ENCODE measurements at places on chromosomes 1 and 21.
A peak's percentile ranks its signal among the peaks of the same experiment; 100 is the strongest.

DNA sequence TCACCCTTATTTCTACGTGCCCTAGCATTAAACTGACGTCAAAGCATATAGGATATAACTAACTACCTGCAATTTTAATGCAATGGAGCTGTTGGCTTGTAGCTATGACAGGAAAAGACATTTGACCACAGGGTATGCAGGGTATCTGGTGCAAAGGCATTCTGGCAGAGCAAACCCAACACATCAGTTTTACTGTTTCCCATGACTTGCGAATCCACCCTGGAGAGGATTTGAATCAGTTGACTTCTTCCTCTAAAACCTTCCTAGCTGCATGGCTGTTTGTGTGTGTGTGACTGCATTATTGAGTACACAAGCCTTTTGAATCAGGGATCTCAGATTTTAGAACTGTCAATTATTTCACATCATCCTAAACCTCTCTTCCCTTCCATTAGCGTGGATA lies 41.7 kb upstream of the SYT14 start:
- no peaks in the 10 kb centered on the region for H3K27me3 ChIP-seq
- no peak overlapping the region for H3K4me3 ChIP-seq
- peak; percentile 0 for DNase-seq
- peak overlapping the region; percentile 72 for H3K27ac ChIP-seq

DNA sequence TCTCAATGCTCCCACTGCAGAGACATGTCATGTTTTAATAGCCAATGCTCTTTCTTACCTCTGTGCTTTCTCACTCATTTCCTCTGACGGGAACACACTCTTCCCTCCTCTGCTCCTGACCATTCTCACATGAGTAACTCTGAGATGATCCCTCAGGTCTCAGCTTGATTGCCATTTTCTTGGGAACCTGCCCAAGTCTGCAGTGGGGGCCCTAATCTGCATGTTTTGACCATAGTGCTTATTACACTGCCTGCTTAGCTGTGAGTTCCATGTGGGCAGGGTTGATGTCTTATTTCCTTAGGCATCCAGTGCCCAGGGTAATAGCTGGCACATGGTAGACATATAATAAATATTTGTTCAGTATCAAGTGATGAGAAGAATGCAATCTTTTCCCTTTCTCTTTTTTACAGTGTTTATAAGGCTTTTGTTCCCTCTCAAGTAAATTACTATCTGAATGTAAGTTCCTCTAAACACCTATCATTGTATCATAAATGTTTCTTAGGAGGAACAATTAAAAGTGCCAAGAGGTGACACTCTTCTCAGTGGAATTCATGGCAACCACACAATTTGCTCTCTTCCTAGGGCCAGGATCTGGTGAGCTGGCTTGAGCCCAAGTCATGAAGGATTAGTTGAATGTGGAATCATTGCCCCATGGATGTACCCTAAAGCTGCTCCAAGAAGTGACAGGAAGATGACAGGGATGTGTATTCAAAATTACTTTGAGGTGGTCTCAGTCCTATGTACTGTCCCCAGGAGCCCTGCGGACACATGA lies 485.4 kb upstream of the USP24 start:
- H3K27ac ChIP-seq, result no peak overlapping the region
- no peak overlapping the region for H3K4me3 ChIP-seq
- H3K36me3 ChIP-seq, result no peaks in the 10 kb centered on the region
- no peaks in the 10 kb centered on the region for H3K27me3 ChIP-seq
- DNase-seq, result peak; percentile 13

DNA sequence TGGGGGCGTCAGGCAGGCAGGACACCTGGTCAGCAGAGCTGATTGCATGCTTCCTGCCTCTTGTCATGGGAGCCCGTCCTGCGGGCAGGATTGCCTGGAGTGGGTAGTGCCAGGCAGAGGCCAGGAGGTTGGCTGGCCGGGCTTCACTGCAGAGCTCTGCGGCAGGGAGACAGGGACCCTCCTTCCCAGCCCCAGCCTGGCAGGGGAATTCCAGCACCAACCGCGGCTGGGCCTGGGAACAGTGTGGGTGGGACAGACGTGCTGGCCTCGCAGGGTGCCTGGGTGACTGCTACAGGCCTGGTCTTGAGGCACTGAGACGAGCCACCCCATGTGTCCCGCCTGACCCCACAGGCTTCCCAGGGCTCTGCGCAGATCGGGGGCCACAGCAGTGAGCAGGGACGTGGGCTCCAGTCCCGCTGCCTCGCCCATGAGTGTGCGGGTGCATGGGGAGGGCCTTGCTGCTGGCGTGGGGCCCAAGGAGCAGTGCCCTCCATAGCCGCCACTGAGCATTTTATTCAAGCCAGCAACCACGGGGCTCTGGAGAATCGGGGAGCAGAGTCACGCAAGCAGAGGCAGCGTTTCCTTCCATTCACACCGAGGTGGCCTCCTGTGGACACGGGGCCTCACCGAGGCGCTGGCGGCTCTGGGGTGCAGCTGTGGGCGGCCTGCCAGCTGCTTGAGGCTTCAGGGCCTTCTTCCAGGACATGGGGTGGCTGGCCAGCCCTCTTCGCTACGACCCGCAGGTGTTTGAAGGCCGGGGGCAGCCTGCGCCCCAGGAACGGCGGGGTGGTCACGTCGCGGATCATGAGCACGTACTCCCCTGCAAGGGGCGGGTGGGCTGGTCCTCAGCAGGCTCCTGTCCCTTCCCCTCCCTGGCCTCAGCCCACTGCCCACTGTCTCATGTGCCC lies 70.3 kb downstream of the MORN1 start:
- H3K27me3 ChIP-seq, result peaks cover 48% of the 10 kb centered on the region
- H3K4me1 ChIP-seq, result peaks cover 68% of the 10 kb centered on the region
- H3K4me3 ChIP-seq, result no peak overlapping the region

- no peaks in the 10 kb centered on the region for H3K36me3 ChIP-seq
- H3K27ac ChIP-seq, result no peak overlapping the region
- H3K4me1 ChIP-seq, result no peaks in the 10 kb centered on the region
- peaks cover 17% of the 10 kb centered on the region for H3K27me3 ChIP-seq
- no peak for DNase-seq
Measured at GRCh38 chr1:115951560-115951959, 24.8 kb upstream of the SLC22A15 start.

GRCh38 chr1:15923241-15923640 lies 52.7 kb downstream of the ZBTB17 start:
- no peak overlapping the region for H3K4me3 ChIP-seq
- H3K36me3 ChIP-seq, result peaks cover 15% of the 10 kb centered on the region
- peak; percentile 23 for DNase-seq
- peaks cover 5% of the 10 kb centered on the region for H3K4me1 ChIP-seq
- no peaks in the 10 kb centered on the region for H3K27me3 ChIP-seq
- peak overlapping the region; percentile 67 for H3K27ac ChIP-seq

- no peaks in the 10 kb centered on the region for H3K36me3 ChIP-seq
- H3K4me1 ChIP-seq, result no peaks in the 10 kb centered on the region
- DNase-seq, result no peak
- no peak overlapping the region for H3K4me3 ChIP-seq
Measured at GRCh38 chr1:222247811-222248310, 300.0 kb downstream of the HHIPL2 start.

- no peak overlapping the region for H3K27ac ChIP-seq
- peaks cover 3% of the 10 kb centered on the region for H3K4me1 ChIP-seq
- DNase-seq, result no peak
- peaks cover 76% of the 10 kb centered on the region for H3K27me3 ChIP-seq
Measured at GRCh38 chr1:37765916-37766664, 1.2 kb upstream of the EPHA10 start.

DNA sequence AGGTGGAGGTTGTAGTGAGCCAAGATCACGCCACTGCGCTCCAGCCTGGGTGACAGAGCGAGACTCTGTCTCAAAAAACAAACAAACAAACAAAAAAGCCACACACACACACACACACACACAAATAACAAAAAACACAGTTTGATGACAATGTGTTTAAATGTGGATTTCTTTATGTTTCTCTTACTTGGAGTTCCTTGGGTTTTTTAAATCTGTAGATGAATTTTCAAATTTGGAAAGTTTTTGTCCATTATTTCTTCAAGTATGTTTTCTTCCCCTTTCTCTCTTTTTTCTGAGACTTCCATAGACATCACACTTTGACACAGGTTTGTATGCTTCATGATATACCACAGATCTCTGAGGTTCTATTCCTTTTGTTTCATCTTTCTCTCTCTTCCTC lies 12.1 kb upstream of the PPIE start:
- H3K4me1 ChIP-seq, result no peaks in the 10 kb centered on the region
- H3K27ac ChIP-seq, result no peak overlapping the region
- no peaks in the 10 kb centered on the region for H3K36me3 ChIP-seq
- peaks cover 64% of the 10 kb centered on the region for H3K27me3 ChIP-seq

GRCh38 chr1:1971017-1971416 lies 32.6 kb downstream of the CFAP74 start:
- peaks cover 2% of the 10 kb centered on the region for H3K4me1 ChIP-seq
- no peak overlapping the region for H3K4me3 ChIP-seq
- H3K27ac ChIP-seq, result no peak overlapping the region
- H3K36me3 ChIP-seq, result no peaks in the 10 kb centered on the region
- H3K27me3 ChIP-seq, result peaks cover 56% of the 10 kb centered on the region

GRCh38 chr1:204003536-204003935 lies 69.4 kb upstream of the SOX13 start:
- no peaks in the 10 kb centered on the region for H3K27me3 ChIP-seq
- no peak overlapping the region for H3K27ac ChIP-seq
- no peaks in the 10 kb centered on the region for H3K4me1 ChIP-seq
- H3K36me3 ChIP-seq, result no peaks in the 10 kb centered on the region
- H3K4me3 ChIP-seq, result no peak overlapping the region
- no peak for DNase-seq

DNA sequence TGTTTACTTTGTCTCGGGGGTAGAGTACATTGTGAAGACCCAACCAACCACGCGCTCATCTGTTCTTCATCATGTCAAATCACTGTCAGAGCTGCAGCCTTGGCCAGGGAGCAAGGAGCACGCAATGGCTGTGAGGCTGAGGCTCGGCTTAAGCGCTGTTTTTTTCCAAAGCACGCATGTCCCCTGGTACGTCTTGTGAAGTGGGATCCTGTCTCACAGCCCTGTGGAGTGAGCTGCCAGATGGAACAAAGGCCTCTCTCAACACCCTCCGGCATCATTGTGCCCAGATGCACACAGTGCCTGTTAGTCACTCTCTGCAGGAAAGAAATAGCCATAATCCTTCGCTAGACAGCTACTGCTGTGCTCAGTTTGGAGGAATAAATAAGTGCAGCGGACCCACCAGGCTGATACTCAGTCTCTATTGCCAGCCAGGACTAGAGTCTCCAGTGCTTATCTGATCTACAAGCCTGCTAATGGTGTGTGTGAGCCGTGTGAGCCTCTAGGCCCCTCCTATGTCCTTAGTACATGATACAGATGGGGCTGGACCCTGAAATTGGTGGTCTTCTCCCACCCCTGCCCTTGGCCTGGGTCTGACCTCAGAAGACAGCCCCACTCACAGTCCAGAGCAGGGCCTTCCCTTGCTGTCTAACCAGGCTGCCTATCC lies 91.3 kb upstream of the COA6 start:
- H3K4me1 ChIP-seq, result no peaks in the 10 kb centered on the region
- H3K36me3 ChIP-seq, result no peaks in the 10 kb centered on the region
- DNase-seq, result no peak

DNA sequence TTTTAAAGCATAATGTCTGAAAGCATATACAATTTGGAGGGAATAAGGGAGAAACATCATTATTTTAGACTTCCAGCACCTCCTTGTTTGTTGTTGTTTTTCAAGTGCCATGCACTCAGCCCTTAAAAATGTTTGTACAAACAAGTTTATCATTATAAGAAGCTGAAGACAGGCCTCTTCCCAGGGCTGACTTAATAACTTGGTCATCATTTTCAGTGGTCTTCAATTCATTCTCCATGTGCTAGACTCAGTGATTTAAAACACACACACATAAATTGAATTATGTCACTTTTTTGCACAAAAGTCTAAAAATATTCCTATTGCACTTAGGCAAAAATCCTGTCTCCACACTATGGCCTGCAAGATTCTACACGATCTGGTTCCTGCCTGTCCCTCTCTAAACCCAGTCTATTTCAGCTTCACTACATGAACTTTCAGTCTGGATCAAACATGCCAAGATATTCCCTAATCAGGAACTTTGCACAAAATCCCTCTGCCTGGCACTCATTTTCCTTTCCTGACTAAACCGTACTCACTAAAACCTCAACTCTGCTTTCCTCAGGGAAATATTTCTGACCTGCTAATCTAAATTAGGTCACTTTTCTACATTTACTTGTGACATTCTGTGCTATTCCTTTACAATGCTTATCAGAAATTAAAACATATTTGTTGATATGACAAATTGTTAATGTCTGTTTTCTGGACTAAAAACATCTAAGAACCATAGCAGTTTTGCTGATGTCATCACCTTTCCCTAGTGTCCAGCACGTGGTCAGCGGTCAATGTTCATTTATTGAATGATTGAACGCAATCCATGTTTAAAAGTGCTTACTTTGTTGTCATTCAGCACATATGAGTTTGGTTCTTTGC lies 14.8 kb upstream of the GBP5 start:
- H3K4me1 ChIP-seq, result no peaks in the 10 kb centered on the region
- no peaks in the 10 kb centered on the region for H3K36me3 ChIP-seq
- H3K27me3 ChIP-seq, result no peaks in the 10 kb centered on the region
- no peak for DNase-seq

DNA sequence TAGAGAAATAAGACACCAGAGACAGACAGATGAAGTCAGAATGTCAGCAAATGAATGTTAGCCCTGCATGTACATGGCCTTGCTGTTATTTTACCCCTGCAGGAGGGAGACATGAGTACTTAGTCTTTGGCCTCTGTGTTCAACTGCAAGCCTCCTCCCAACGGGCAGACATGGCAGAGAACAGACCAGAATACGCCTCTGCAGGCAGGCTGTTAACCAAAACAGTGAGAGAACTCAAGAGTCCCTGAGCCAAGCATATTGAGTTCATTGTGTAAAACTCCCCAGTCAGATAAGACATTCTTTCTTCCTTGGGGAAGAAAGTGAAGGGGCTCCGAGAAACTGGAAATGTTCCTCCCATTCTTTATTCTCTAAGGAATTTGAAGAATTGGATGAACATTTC lies 150.9 kb downstream of the PHTF1 start:
- DNase-seq, result no peak
- no peaks in the 10 kb centered on the region for H3K36me3 ChIP-seq
- H3K27me3 ChIP-seq, result no peaks in the 10 kb centered on the region
- H3K4me1 ChIP-seq, result no peaks in the 10 kb centered on the region
- H3K4me3 ChIP-seq, result no peak overlapping the region

GRCh38 chr1:243902100-243902499 lies 52.1 kb upstream of the AKT3 start:
- DNase-seq, result no peak
- no peak overlapping the region for H3K4me3 ChIP-seq
- H3K4me1 ChIP-seq, result no peaks in the 10 kb centered on the region
- no peaks in the 10 kb centered on the region for H3K27me3 ChIP-seq
- H3K27ac ChIP-seq, result no peak overlapping the region
- H3K36me3 ChIP-seq, result no peaks in the 10 kb centered on the region

- H3K27me3 ChIP-seq, result peaks cover 11% of the 10 kb centered on the region
- H3K4me1 ChIP-seq, result peaks cover 1% of the 10 kb centered on the region
- H3K36me3 ChIP-seq, result no peaks in the 10 kb centered on the region
- no peak overlapping the region for H3K4me3 ChIP-seq
Measured at GRCh38 chr1:84724128-84724860, 34.0 kb upstream of the SSX2IP start.

Measured in mesenchymal stem cell (in vitro differentiated cells and primary cell).